ENCODE measurements at places on chromosomes 7 and 10.

- DNase-seq: no peak
Measured at GRCh38 chr7:16818732-16819131, 13.9 kb upstream of the AGR2 start.

DNA sequence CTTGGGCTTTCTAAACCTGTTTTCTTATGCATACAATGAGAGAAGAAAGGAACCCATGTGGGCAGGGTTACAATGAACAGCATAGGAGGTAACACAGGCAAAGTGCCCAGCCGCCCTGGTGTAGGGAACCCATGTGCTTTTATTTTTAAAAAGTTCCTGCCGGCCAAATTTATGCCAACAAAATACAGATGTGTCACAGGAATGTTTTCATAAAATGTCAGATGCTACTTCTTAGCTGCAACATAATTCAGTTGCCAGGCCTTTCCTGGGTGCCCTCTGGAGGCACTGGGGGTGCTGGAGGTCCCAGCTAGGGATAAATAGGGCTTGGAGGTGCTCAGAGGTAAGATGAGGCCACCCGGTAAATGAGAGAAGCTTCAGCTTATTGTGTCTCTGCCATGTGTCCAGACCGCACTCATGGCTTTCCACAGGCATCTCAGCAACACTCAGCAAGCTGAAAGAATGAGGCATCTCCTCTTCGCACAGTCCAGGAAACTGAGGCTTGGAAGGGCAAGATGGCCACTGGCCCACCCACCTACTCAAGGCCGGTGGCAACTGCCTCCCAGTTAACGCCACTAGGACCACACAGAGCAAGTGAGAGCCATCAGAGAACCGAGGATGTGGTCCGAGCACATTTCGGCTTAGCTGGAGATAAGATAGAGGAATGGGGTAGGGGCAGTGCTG, 58.3 kb downstream of the CPXM2 start:
- DNase-seq: no peak

GRCh38 chr7:44854644-44855364, 6.9 kb upstream of the H2AZ2 start:
- no peak for DNase-seq

DNA sequence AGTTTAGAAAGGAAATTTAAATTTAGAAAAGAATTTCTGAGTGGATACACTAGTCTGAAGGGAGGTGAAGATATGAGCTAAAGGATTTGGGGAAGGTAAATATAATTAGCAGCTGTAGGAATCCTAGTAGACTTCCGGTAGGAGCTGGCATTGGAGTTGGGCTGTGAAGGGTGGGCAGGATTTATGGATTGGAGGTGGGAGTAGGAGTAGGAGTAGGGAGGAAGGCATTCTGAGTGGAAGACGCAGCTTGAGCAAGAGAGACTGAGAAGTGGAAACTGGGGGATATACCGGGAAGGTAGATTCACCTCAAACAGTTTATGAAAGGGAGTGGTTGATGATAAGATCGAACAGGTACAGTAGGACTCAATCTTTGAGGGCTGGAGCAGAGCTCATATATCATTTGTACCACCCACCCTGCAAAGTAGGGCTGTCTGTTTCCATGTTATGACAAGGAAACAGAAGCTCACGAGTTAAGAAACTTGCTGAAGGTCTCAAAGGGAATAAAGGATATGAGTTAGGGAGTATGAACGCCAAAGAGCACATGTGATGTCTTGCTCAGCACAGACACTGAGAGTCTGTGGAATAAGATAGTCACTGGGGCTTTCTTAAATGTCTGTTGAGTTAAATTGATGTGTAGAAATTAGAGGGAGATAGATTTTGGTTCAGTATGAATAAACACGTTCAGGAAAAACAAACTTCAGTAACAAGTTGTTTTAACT, 81.6 kb downstream of the RPS24 start:
- DNase-seq: no peak
